ENCODE measurements at places on chromosomes 5 and 9.
A peak's percentile ranks its signal among the peaks of the same experiment; 100 is the strongest.

DNA sequence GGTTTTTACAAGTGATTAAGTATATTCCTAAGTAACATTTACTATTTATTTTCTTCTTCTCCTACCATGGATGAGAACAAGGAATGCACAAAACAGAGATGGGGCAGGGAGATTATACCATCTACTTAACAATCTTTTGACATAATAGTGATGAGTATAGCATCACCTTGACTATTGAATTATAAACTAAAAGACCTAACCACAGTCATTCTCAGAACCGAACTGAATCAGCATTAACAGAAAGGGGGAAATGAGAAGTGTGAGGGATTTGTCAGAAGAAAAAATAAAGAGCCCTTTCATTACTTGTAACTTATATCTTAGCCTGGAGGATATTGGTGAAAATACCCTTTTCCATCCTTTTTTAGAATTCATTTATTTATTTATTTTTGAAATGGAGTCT is 21.9 kb downstream of the OR2Y1 start:
- DNase-seq = peak; percentile 6

DNA sequence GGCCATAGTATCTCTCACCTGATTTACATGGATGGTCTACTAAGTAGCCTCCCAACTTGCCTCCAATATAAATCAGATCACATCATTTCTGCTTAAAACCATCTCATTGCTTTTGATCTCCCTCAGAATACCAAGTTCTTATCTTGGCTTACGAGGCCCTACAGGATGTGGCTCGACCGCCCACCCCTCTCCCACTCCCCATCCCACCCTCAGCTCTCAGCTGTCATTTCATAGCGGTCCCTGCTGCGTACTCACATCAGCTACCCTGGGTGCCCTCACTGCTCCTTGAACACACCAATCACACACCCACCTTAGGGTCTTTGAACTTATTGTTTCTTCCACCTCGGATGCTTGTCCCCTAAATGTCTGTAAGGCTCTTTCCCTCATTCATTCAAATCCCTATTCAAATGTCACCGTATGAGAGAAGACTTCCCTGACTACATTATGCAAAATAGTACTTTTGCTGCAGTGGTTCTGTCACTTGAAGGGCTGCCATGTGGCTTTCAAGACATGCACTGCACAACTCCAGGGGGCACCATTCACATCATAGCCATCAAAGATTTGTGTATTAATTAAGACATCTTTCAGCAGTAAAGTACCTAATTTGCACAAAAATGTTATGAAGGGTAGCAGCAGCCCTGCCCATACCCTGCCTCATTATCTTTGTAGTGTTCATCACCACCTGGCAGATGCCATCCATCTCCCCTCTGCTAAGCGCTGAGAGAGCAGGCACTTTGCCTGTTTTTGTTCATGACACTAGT is 171.1 kb downstream of the ENC1 start:
- no peak for DNase-seq

DNA sequence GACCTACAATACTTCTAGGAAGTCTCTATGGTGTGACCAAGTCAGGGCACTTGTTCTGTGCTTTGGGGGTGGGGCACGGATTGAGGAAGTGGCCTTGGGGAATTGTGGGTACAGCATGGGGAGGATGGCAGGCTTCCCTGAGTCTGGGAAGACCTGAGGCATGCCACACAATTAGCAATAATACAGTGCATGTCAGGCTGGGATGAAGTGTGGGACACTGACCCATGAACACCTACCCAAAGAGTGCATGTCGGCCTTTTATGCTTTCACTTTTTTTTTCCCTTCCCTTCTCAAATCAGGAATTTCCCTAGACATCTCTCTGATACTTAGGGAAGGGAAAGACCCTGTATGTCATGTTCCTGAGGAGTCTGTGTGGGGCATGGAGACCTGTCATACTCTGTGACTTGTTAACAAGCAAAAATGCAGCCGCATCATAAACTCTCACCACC is 146.4 kb downstream of the PALM2AKAP2 start:
- no peak for DNase-seq

DNA sequence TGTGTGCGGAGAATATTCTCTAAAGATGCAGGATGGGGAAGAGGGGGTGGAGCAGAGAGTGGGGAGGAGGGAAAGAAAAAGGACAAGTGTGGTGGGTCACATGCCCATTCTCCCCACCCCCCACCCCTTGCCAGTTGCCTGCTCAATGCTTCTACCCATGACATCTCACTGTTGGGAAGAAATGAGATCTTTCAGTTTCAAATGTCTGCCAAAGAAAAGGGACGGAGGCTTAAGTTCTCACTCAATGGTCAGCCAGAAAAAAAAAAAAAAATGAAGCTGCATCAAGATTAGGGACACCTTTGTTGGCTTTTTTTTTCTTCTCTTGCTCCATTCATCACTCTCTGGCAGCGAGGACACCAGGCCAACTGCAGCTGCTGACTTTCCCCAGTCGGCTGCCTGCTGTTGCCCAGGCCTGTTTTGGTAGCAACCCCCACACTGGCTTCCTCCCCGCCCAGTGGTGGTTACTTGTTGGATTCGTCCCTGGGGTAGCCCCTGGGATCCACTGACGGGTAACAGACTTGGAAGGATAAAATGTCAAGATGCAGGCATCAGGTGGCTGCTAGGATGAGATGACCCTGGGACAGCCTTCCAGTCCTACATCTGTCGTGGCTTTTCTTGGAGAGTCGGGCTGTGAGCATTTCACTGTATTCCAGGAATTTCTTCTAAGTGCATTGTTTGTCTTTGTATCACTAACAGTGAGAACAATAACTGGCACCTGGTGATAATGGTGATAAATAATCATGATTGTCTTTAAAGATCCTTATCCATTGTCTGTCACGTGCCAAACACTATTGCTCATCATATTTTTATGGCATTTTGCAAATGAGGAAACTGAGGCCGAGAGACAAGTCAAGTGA is 9.1 kb downstream of the WWC1 start:
- no peak for DNase-seq

GRCh38 chr5:142722146-142722545 is 36.3 kb upstream of the FGF1 start:
- no peak for DNase-seq

DNA sequence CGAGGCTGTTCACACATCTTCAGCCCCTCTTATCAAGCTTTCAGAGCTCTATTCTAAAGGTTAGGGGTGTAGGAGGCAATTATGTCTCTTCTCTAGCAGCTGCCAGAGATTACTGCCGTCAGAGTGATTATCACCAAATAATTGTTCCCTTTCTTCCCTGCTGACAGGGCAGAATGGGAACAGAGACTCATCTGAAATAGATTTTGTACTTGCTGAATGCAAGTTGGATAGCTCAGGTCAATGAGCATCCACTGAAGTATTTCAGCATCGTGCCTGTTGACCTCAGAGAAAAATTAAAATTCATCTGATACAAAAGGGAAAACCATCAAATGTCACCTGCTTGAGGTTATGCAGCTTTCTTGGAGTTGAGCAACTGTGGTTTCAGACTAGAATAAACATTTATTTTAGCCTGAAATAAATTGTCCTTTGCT is 213.7 kb upstream of the MAP3K1 start:
- no peak for DNase-seq

GRCh38 chr5:133260715-133261114 is 208.9 kb downstream of the HSPA4 start:
- DNase-seq = no peak

GRCh38 chr5:176152930-176153311 is 85.3 kb upstream of the SIMC1 start:
- DNase-seq = no peak

- no peak for DNase-seq
Measured at GRCh38 chr5:122780296-122780695, 5.4 kb downstream of the SNX2 start.

GRCh38 chr9:91315191-91315590 is 46.5 kb downstream of the AUH start:
- DNase-seq = no peak

- DNase-seq = no peak
Measured at GRCh38 chr5:36675282-36675681, 68.9 kb downstream of the SLC1A3 start.

GRCh38 chr9:93083592-93084470 is 12.2 kb upstream of the CARD19 start:
- DNase-seq = peak; percentile 66

- DNase-seq = no peak
Measured at GRCh38 chr5:95861221-95861863, 38.8 kb upstream of the GLRX start.

DNA sequence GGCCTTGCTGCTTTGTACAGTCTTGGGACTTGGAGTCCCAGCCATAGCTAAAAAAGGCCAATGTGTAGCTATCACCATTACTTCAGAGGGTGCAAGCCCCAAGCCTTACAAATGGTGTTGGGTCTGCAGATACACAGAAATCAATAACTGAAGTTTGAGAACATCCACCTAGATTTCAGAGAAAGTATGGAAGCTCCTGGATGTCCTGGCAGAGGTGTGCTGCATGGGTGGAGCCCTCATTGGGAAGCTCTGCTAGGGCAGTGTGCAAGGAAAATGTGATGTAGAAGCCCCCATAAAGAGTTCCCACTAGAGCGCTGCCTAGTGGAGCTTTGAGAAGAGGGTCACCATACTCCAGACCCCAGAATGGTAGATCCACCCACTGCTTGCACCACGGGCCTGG is 626.7 kb upstream of the COX7C start:
- DNase-seq = no peak

- DNase-seq = no peak
Measured at GRCh38 chr9:6997330-6997729, 239.6 kb downstream of the KDM4C start.

DNA sequence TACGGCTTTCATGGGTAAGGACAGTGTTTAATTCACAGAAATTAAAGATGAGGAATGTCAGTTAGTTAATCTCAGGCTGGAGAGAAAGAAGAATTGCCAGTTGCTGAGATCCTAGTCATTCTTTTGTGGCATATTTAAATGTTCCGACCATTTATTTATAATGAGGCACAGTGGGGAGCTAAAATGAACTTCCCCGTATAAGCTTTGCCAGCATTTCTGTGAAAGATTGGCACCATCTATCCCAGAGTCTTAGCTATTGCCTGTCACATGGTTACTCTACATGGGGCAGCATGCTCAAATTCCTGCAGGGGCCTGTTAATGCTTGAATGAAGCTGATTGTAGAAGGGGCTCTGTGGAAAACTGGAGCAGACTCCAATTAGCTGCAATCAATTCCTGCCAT is 314.1 kb downstream of the PRELID2 start:
- no peak for DNase-seq

DNA sequence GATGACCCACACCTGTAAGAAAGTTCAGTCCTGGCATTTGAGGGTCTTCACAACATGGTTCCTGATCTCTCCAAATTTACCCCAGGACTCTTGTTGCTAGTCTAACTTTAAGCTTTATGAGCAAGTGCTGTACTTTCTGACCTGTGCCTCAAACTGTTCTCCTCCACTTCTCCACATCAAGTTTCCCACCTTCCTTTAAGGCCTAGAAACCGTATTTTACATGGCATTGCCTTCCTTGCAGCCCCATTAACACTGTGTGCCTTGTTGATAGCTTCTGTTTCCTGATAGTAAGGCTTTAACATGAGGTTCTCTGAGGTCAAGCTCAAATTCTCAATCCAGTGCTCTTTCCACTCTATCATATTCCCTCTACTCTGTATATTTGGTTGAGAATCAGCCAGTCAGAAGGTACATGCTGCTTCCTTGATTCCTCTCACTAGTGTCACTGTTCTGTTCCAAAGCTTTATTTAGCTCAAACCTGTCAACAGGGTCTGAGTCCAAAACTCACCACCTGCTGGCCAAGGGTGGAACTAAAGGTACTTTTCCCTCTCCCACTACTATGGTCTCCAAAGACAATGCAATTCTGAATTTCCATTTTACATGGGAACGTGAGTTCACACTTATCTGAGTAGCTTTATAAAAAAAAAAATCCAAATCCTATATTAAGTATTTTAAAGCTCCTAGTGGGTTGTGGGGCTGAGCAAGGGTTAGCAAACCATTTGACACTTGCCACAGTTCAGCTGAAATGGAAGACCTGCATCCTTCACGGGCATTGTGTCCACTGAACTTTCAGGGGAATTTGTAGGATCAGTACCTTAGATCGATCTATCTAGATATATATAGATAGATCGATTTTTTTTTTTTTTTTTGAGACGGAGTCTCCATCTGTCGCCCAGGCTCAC is 21.1 kb downstream of the VCP start:
- peak; percentile 48 for DNase-seq

DNA sequence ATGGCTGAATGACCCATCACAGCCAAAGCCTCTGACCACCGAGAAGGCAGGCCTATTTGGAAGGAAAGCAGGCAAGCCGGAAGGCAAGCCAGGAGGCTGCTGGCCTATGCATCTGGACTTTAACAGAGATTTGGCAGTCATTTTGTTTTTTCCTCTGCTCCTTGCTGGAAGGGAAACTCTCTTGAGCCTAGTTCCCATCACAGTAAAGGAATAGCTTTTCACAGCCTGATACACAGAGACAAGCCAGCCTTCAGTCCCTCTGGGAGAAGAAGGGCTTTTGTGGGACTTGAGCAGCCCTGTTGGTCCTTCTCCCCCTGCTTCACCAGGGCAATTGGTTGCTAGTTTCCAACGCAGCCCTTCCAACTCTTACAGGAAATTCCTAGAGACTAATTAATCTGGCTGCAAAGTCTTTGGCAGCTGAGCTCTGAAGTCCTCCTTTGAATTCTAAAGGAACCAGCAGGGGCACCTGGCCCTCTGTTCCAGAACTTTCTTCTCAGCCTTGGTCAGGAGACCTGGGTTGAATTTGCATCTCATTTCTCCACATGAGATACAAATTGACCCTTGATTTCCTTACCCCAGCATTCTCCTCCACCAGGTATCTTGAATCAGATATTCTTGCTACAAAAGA is 157.3 kb upstream of the EPB41L4A start:
- DNase-seq = no peak

GRCh38 chr9:119877306-119877705 is 508.1 kb upstream of the BRINP1 start:
- no peak for DNase-seq

GRCh38 chr9:114282104-114282485 is 40.8 kb upstream of the ORM1 start:
- DNase-seq = no peak

GRCh38 chr9:92402826-92403745 is 1.3 kb downstream of the OGN start:
- no peak for DNase-seq

GRCh38 chr9:89167788-89168187 is 10.8 kb downstream of the SHC3 start:
- no peak for DNase-seq

GRCh38 chr9:85212887-85213286 is 528.9 kb downstream of the AGTPBP1 start:
- no peak for DNase-seq

- no peak for DNase-seq
Measured at GRCh38 chr5:141495453-141495811, 6.6 kb downstream of the PCDHGC5 start.

DNA sequence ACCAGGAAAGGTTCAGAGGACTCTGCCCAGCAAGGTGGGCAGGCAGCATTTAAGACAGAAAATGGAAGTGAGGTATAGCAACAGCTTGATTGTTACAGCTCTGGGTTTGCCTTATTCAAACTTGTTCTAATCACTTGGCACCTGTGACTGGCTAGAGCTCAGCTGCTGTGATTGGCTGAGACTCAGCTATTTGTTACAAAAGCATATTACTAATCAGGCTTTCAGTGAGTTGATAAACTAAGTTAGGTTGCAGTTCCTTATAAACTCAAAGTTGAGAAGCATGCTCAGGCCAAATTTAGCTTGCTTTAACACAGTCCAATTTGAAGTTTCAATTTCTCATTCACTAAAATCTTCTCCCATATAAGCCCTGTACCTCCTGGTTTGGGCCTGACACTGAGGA is 56.3 kb downstream of the GDA start:
- no peak for DNase-seq

All from CD4-positive, alpha-beta T cell treated with Interleukin-2 at 100 ng/mL for 4 hours (primary cell).